NCI-H524 (cell line): ENCODE measurements at places on chromosomes 4 and X.

DNA sequence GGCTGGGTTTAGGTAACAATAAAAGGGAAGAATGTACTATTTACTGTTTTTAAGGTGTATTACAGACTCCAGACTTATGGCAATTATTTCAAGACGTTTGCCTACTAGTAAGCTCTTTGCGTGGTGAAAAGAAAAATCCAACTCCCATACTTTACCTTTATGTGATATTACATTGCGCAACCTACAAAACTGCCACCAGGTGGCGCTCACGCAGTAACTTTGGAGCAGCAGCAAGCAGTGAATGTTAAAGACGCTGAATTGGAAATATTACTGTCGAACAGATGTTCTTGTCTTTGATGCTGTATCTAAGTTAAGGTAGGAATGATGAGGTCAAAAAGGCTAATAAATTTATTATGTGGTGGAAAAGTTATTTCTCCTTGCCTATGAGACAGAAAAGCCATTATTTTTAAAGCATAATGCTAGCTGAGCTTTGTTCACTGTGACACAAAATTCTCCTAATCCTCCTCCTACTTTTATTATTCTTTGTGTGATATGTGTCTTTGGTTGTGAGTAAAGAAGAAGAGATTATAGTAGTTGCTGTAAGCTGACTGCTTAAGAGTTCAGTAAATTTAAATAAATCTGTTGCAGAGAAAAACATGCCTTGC lies 1099.8 kb upstream of the TENM3 start:
- DNase-seq = peak; percentile 63

GRCh38 chr4:132865458-132865857 lies 283.6 kb upstream of the PCDH10 start:
- DNase-seq = no peak

DNA sequence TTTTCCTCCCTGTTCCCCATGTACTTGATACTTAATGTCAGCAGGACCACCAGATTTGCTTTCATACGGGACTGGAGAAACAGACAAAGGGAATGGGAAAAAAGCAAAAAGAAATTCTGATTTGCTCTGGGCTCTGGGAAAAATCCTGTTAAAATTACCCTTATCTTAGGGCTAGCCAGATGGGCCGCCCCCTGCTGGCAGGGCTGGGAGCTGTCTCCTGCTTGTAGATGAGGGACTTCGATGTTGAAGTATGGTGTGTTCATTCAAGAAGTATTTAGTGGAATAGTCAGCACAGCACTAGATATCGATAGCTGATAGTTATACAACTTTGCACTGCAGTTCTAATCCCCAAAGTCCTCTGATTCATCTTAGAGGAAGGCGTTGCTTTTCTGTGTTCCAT lies 45.8 kb downstream of the BCORL1 start:
- no peak for DNase-seq

- DNase-seq = no peak
Measured at GRCh38 chr4:33063241-33063640, 2343.1 kb downstream of the PCDH7 start.

DNA sequence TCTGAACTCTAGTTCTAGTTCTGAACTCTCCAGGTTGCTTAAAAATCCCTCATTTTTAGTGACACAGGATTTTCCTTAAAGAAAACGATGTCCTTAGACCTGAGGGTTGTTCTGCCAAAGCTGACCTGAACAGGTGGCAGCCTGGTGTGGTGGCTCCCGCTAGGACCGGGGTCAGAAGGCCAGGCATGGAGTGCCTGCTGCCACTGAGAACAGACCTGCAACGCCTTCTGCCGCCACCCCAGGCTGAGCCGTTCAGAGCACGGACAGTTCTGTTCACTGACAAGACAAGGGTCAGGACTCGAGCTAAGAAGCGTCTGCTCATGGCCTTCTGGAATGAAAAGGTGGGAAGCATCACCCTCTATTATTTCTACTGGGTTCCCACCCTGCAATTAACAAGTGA lies 15.8 kb downstream of the DCTD start:
- DNase-seq = no peak

DNA sequence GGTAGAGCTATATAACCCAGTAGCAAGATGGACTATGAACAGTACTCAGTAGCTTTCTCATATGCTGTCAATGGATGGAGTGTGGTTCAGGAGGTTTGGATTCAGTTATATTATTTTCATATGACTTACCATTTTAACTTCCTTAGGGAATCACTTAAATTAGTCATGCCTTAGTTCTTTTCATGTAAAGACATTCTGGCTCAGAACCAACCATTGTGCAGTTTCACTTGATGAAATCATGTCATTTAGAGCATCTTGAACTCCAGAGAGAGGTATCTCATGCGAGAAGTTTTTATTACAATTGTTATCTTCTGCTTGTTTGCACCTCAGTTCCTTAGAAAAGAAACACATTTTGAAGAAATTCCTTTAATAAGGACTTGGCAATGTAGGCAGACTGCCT lies 55.8 kb downstream of the IL1RAPL2 start:
- DNase-seq = no peak

- DNase-seq = no peak
Measured at GRCh38 chr4:65508168-65508567, 162.1 kb downstream of the EPHA5 start.

- DNase-seq = no peak
Measured at GRCh38 chr4:53484911-53485657, 106.2 kb downstream of the LNX1 start.

GRCh38 chrX:48003758-48004457 lies at the start of gene ZNF182:
TSS of gene ZNF182 (minus strand) at chrX:48003989. CDS start at chrX:48002609, 1,380 bp downstream.
- DNase-seq = peak; percentile 89

DNA sequence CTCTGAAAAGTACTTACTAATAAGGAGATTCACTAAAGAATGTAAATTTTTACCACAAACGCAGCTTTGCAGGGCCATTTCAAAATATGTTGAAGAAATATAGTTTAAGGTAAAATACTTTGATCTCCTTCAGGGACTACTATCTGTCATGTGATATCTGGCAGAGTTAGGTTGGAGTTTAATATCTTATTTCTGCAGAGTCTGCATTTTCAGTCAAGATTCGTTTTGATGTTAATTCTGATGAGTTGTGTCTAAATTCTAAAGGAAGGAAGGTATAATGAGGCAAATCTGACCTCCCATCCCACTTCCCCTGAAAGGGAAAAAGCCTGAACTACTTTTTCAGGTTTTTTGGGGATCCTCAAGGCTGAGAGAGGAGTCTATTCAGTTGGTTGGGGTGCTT lies 123.9 kb upstream of the TECRL start:
- no peak for DNase-seq

GRCh38 chrX:12489341-12489740 lies 301.9 kb upstream of the PRPS2 start:
- DNase-seq = no peak

DNA sequence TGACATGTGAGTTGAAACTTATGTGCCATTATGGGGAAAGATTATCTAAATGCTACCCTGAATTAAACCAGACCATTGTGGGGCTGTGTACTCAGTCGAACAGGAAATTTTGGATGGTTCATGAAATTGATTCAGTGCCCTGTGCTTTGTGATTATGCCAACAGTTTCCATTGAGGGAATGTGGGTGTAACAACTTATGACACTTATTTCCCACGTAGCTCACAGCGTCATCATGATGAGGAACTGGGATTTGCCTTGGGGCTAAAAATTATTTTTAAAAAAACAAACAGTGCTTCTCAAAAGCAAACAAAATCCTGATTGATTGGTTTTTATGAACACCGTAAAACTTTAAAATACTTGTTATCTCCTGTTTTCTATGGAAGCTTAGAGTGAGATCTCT lies 8.3 kb upstream of the CLTRN start:
- DNase-seq = no peak

DNA sequence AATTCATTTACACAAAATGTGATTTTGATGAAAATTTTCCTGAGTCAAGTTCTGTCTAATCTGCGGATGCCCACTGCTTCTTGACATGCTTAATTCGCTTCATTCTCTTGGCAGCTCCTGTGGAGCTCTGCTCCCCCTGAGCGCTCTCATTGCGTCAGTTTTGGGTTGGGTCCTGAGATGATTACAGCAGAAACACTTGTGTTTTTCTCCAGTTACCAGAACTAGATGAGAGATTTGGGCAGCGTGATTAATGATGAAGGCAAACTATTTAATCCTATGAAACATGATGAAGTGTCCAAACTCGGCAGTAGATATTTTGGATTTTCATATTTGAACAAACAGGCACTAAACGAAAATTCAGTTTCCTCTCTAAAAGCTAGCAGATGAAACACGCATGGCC lies 4.2 kb upstream of the CXCL1 start:
- DNase-seq = no peak

- DNase-seq = no peak
Measured at GRCh38 chr4:189835505-189835904, 105.2 kb upstream of the FRG1 start.

DNA sequence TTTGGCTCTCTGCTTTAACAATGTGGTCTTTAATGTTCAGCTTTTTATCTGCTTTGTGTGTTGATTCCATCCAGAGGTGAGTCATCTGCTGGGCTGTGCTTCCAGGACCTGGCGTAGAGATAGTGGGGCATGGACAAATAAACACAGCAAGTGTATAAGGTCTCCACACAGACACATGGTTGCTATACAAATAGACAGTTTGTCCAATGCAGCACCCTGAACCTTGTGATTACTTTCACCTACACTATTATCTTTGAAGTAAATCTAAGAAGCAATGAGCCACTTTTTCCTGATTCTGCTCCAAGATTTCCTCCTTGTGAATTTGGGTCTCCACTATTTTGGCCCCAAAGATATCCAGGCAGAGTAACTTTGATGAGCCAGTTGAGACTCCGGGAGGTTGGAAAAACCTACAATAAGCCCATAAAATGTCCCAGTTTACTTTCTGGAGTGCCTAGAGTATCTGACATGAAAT lies 12.1 kb downstream of the PPARGC1A start:
- no peak for DNase-seq

DNA sequence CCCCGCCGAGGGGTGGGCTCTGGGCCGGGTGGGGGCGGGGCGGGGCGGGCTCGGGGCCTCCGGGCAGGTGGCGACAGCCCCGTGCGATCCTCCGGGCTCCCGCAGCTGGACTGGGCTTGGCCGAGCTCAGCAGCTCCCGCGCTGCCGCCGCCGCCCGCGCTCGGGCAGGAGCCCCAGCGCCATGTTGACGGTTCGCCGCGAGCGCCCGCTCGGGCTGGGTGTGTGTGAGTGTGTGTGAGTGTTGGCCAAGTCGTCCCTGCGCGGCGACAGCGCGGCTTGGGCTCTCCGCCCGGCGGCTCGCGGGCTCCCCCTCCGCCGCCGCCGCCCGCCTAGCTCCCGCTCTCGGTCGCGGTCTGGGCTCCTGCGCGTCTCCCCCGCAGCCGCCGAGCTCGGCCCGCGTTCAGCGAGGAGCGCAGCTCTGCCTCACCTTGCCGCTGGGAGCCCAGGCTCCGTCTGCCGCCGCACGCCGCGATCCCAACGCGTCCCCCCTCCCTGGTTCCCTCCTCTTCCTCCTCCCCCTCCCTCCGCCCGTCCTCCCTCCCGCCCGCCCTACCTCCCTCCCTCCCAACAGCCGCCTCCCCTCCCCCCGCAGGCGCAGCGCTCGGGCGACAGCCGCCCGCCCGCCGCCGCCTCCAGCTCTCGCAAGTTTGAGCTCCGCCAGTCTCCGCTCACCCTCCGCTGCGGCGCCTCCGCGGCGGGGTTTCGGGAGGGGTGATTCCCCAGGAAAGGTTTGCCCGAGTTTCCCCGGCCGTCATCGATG lies at the start of gene BCOR:
BCOR (minus strand) TSS at position 455 of the 760 bp plus-strand sequence. CDS start 20,029 bp downstream, outside the sequence.
- DNase-seq = peak; percentile 74

DNA sequence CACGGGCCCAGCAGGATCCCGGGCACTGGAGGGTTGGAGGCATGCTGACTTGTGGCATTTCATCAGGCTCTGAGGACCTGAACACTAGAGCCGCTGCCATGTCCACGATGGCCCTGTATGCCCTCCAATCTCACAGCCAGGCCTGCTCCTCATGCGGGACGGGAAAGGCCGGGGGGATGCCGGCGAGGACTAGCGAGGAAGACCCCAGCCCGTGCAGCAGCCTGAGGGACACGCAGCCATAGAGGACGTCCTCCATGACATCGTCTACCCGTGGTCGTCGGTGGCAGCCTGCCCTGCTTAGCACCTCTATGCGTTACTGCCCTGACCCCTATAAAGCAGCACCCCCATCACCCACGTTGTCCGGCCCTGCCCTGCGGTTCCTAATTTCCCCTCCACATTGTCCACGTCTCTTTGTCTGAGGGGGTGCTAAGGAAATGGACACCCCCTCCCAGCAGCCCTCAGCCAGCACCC lies 32.6 kb downstream of the HMX1 start:
- DNase-seq = no peak
